ENCODE measurements at places on chromosomes 3 and 15. TPM values are rescaled to one million over a fixed set of nuclear protein-coding genes. Genes with fewer than 3 reads are reported as not detected.

GRCh38 chr15:83206526-83207008, 1.1 kb downstream of the HDGFL3 start:
- no peak for DNase-seq

DNA sequence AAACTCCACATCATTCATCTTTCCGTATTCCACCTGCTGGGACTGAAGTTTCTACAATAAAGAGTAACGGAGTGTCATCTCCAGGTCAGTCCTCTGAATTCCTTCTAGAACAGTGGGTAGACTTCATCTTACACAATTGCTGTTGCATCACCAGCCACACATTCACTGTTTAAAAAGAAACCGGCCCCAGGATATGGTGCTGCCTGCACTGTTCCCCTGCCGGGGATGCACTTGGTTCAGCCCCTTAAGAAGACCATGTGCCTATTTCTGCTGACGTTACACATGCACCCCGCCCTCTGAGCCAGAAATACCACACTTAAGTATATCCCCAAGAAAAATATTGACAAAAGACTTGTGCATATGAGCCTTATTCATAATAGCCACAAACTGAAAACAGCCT, 233.4 kb downstream of the FEZF2 start:
- no peak for DNase-seq

DNA sequence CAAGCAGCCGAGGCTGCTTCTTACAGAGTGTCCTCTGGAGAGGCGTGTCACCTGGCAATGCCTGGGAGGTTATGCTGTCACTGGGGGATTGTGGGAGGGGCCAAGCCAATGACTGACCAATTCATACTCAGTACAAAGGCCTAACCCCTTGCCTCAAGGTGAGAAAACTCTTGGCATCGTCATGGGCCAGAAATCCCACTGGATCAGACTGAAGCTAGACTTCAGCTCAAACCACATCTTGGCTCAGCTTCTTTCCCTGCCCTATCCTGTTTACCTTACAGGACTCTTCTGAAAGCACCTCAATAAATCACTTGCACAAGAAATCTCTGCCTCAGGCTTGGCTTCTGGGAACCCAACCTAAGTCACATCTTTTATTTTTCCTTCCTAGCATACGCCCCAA, 9.5 kb downstream of the ANAPC13 start:
- no peak for DNase-seq

PATL2 gene
- total RNA-seq = 11.0 TPM

COL7A1 gene
- 101 TPM for total RNA-seq

ZBTB20 gene
- total RNA-seq = 56.8 TPM

TRPM1 gene
- not detected for total RNA-seq
